Muscle of leg (tissue), 16 donors: ENCODE measurements at places on chromosomes 7 and 10.

DNA sequence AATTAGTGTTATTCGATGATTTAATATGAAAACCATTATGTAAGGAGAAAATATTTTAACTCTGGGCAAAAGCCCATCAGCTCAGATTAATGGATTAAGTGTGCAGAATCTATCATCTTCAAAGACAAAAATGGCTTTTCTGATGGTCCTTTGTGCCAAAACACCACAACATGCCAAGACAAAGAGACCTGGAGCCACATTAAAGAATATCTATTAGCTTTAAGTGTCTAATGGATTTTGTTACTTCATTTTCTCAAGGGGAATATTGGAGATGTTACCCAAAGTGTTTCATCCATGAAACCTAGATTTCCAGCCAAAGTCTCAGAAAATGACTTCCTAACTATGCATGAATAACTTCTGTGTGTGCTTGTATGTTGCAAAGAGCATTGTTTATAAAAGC, 57.3 kb downstream of the MKX start:
- peak; percentile 70 for DNase-seq

- DNase-seq = no peak
Measured at GRCh38 chr7:16027396-16027795, 340.9 kb upstream of the MEOX2 start.

DNA sequence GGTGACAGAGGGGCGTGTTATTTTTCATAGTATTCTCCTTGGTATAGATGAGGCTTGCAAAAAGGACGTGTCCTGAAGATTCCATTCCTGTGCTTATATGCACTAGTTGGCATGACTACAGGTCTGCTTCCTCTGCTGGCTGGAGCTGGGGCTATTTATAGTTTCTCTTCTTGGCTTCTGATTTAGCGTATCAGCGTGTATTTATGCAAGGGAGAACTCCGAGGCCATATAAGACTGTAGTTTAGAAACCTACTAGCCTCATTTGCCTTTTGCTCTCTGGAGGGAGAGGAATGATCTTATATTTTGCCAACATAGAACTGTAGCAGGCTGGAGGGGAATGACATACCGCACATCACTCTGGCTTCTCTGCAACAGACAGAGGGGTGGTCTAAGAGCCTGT, 39.7 kb downstream of the CACNB2 start:
- DNase-seq = peak; percentile 92

DNA sequence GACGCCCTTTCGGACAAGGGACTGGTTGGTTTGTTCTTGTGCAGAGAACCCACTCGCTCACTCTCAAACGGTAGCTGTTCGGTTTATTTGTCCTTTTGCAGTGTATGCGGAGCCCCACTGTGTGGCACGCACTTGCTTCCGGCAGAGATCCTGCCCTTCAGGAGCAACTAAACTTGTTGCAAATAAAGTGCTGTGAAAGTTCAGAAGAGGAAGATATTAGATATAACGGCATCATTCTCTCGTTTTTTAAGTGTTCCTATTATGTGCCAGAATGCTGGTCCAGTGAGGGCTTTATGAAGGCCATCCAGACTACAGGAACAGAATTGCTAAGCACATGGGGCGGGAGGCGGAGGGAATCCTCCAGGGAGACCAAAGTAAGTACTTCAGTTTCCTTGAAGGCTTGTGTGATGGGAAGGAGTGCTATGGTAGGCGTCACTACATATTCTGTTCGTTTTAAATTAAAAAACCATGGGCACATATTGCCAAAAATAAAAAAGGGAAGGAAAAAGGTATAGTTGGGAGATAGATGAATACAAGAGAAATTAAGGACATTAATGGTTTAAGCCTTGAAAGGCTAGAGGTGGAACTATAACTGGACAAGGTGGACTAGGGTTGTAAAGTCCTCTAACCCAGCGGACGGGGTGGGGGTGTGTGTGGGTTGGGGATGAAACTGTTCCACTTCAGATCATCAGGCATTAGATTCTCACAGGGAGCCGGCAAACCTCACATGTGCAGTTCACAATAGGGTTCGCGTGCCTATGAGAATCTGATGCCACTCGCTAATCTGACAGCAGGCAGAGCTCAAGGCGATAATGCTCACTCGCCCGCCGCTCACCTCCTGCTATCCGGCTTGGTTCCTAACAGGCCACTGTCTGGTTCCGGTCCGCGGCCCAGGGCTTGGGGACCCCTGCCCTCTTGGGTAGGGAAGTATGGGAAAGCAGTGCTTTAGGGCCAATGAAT, 704 bp upstream of the ERLIN1 start:
- DNase-seq = peak; percentile 76

DNA sequence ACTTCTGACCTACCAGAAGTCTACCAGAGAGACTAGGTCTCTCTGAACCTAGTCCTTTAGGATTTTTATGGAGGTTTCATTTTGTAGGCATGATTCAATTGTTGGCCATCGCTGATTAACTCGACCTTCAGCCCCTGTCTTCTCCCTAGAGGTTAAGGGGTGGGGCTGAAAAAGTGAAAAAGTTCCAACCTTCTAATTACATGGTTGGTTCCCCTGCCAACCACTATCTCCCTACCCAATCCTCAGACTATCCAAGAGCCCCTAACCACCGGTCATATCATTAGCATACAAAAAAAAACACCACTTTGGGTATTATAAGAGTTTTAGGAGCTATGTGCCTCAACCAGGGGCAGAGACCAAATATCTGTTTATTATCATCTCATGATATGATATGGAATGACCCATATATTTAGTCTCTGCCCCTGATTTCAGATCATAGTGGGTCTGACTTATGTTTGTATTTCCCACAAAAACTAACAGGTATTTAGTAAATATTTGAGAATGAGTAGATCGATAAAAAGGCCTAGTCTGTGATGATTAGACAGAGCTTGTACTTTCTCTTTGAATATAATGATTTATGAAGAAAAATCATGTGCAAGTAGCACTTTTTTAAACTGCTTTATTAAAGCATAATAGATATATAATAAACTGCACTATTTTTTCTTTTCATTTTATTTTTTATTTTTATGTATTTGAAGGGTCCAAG, 35.8 kb downstream of the DNAJC9 start:
- DNase-seq = no peak

DNA sequence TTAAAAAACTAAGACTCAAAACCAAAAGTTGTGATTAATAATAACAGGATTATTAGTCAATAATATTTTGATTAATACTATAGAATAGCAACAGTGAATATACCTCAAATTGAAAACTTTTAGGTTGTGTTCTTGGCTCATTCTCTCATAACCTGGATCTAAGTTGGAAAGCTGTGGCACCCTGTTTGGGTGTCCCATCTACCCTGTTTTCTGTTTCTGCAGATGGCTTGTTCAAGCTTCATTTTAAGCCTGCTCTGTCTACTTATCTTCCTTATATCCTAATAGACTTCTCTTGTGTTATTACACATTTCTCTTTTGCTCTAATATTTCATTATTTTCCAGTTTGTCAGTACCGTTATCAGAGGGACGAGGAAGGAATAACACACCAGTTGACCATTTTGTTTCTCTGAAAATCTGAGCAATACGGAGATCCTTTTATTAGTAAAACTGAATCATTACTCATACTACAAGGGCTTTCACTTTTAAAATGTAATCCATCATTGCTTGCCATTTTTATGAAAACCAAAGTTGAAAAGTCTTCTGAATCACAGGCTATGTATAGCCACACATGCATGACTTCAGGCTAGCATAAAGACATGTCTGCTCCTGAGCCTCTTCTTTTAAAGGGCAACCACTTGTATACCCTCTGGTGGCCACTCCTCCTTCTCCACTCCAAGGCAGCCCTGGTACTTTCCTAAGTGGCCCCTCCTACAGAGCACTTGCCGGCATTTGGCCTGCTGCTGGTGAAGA, 22.3 kb downstream of the COX15 start:
- no peak for DNase-seq

- DNase-seq = no peak
Measured at GRCh38 chr10:111430070-111430469, 353.2 kb downstream of the ADRA2A start.

DNA sequence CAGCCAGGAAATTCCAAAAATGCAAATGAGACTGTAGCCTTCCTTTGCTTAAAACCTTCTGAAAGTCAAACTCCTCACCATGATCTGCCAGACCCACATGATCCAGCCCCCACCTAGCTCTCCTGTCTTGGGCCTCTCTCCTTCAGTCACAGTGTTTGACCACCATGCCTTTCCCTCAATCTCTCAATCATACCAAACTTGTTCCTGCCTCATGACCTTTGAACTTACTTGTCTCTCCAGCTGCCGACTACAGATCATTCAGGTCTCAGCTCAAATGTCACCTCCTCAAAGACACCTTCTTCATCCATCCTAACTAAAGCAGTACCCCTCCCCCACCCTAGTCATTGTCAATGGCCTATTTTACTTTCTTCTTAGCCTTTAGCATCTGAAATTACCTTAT, 9.3 kb upstream of the ADD3 start:
- no peak for DNase-seq

- no peak for DNase-seq
Measured at GRCh38 chr7:35720032-35720431, 25.1 kb upstream of the HERPUD2 start.

GRCh38 chr7:102849079-102849478, 63.7 kb upstream of the LRRC17 start:
- peak; percentile 64 for DNase-seq

- DNase-seq = peak; percentile 32
Measured at GRCh38 chr10:125684581-125684980, 1.6 kb upstream of the TEX36 start.

DNA sequence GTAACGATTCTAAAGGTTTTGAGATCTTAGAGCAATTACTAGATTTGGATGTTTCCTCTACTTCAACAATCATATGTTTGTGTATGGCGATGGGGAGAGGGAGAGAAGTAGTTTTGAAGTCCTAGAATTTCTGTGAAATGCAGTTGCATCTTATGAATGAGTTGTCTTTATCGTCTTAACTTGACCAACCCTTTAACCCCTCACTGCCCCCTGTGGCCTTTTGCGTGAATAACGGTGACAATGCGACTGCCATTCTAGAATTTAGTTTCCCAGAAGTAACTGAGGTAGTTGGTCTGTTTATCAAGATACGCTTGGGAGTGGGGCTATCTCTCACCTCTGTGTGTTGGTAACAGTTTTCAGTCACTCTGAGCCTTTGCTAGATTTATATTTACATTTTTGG, 204.6 kb downstream of the HDAC9 start:
- no peak for DNase-seq
